GM13976 (cell line): ENCODE measurements at places on chromosomes 7 and 10.
A peak's percentile ranks its signal among the peaks of the same experiment; 100 is the strongest.

DNA sequence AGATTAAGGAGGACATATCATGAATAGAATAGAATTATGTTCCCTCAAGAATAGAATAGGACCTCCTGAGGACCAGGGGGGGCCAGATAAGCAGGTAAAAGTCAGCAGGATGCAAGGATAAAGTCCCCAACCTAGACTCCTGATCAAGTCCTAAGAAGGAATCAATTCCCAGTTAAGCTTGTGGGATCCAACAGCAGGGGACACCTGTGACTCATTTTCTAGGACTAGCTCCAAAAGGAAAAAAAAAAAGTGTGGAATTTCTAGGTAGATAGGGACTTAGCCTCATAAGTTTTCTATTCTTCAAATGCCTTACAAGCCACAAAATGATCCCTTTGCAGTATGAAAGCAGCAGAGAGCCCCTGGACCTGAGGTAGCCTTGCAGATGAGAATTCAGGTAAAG lies 336.2 kb downstream of the WDR11 start:
- no peak for DNase-seq

DNA sequence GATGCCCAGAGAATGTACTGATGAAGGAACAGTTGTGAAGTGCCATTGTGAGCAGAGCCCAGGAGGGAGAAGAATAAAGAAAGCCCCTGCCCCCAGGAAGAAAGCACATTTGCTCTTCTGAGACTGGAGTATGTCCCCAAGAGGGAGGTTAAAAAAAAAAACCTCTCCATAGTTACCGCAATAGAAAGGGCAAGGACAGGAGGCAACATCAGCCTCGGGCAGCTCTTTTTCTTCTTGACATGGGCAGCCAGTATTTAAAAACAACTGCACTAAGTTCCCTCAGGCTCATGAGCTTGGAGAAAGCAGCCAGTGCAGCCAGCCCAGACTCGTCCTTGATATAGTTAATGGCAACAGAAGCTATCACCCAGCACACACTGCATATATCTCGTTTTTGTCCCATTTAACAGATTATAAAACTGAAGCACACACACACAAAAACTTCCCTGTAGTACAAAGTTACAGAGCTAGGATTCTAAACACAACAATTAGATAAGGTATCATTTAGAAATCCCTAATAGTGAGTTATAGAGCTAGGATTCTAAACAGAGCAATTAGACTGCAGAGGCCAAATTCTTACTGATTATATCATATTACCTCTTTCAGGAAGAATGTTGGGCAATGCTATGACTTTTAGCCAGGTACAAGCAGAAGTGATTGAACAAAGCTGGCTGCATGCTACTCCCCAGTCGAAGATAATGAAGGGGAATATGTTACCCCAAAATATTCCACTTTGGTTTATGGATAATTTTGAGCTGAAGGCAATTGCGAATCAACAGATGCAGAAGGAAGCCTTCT lies 823.5 kb downstream of the GRID1 start:
- no peak for DNase-seq

GRCh38 chr7:18400275-18400674 lies 95.3 kb upstream of the HDAC9 start:
- DNase-seq = no peak

GRCh38 chr7:68629-69028 lies 123.7 kb upstream of the FAM20C start:
- DNase-seq = no peak

DNA sequence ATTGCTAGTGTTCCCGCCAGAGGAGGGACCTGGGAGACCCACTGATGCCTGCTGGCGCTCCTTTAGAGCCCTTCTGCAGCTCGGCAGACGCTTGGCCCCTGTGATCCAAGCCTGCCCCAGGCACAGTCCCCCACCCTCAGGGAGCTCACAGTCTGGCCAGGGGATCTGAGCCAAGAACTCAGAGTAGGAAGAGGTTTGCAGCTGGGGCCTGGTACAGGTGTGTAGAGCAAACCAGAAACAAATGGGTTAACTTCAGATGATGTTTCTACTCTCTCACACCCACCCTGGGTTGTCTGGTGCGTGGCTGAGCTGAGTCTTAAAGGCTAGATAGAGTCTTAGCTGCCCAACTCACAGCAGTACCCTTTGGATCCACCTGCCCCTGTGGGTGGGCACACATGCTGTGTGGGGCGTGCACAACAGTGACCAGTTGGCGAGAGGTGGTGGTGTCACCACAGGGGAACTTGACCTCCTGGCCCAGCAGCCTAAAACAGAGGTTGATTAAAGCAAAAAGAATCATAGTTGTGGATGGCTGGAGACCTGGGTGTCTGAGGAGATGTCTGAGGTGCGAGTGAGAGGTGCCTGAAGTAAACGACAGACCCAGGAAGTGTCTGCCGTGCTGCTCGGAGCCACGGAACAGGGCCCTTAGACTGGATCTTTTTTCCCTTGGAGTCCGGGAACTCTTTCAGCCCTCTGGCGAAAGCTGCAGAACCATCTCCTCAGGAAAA lies 31.2 kb upstream of the SRGN start:
- no peak for DNase-seq

GRCh38 chr10:12529976-12530375 lies 180.6 kb downstream of the CAMK1D start:
- no peak for DNase-seq

DNA sequence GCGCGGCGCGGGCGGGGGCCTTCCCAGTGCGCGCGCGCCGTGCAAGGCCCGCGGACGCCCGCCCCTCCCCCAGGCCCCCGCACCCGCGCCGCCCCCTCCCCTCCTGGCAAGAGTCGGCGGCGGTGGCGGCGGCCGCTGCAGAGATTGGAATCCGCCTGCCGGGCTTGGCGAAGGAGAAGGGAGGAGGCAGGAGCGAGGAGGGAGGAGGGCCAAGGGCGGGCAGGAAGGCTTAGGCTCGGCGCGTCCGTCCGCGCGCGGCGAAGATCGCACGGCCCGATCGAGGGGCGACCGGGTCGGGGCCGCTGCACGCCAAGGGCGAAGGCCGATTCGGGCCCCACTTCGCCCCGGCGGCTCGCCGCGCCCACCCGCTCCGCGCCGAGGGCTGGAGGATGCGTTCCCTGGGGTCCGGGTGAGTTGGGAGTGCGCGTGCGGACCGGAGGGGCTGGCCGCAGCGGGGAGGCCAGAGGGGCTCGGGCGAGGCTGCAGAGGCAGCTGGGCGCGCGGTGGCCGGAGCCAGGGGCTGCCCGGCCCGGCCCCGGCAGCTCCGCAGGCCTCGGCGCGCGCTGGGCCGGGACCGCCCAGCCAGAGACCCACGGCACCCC lies at the start of gene BMPR1A:
BMPR1A (plus strand) TSS at position 109 of the 602 bp plus-strand sequence. CDS start 119,400 bp downstream, outside the sequence.
- peak; percentile 39 for DNase-seq

- no peak for DNase-seq
Measured at GRCh38 chr7:128757203-128757602, 18.0 kb downstream of the CALU start.

GRCh38 chr7:121262969-121263368 lies 65.8 kb upstream of the WNT16 start:
- no peak for DNase-seq

DNA sequence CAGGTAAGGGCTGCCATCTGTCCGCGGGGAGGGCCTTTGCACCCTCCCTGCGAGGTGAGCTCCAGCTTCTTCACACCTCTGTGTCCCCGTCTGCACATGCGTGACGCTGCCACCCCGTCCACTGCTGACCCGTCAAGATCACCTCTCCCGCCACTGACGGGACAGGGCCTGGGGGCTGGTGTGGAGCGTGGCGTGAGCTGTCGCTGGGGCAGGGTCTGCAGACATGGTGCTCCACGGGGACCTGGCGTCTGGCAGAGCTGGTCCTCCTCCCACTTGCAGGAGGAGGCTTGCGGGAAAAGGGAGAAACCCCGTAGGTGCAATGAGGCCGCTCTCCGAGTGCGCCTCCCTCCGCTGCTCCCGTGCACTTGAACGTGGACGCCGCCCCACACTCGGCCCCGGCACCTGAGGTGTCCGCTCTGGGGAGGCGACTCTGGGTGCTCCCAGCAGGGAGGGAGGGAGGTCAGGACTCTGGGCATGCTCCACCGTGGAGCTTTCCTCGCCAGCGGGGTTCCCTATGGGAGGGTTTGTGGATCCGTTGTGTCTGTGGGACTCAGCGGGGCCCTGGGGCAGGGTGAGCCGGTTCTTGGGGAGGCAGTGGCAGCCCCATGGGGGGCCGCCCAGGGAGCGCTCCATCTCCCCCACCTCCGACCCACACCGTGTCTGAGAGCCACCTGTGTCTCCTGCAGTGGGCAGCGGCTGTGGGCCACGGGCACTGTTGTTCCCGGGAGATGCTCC lies 17.6 kb upstream of the DPYSL4 start:
- no peak for DNase-seq

- no peak for DNase-seq
Measured at GRCh38 chr10:73218431-73219191, 28.4 kb downstream of the DNAJC9 start.

DNA sequence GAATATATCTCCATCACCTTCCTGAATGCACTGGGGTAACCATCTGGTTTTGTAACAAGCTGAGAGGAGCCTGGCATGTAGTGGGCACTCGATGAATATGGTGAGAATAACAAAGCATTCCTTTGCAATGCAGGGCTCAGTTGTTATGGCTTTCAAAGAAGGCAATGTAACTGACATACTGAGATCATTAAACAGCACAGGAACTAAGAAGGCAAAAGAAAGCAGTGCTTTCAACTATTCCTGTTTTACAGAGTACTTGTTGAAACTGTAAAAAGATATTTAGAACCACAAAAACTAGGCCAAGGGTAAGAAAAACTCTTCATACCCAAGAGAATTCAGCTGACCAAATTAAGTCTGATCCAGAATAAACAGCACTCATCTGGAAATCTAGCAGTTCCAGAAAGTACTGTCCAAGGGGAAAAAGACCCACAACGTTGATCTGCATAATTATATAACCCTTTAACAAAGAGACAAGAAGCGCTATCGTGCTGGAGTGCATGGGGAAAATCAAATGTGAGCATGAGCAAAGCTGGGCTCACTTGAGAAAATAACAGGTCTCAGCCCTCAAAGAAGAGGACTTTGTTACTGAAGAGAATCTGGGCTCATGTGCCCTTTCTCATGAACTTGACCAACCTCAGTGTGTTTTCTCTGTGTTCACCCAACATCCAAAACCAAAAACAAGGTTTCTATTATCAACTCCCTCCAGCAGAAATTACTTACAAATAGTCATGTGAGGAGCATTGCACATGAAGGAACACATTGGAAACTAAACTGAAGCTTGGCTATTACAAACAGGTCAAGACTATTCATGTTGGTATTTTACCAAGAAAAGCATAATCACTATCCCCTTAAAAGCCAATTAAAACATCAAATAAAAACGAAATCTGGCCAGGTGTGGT lies 116.2 kb downstream of the AVL9 start:
- DNase-seq = no peak

DNA sequence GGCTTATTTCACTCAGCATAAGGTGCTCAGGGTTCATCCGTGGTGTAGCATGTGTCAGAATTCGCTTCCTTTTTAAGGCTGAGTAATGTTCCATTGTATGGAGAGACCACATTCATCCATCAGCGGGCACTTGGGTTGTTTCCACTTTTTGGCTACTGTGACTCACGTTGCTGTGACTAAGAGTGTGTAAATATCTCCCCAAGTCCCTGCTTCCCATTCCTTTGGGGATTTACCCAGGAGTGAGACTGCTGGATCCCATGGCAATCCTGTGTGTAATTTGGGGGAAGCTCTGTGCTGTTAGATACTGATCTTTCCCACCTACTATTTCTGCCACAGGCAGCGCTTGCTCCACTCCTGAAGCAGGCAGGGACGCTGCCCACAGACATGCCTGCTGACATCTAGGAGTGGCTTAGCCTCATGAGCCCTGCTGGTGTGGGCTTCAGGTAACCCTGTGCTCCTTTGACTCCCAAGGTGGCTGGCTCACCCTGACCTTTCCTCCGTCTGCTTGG lies 346.0 kb downstream of the FRMD4A start:
- DNase-seq = no peak

DNA sequence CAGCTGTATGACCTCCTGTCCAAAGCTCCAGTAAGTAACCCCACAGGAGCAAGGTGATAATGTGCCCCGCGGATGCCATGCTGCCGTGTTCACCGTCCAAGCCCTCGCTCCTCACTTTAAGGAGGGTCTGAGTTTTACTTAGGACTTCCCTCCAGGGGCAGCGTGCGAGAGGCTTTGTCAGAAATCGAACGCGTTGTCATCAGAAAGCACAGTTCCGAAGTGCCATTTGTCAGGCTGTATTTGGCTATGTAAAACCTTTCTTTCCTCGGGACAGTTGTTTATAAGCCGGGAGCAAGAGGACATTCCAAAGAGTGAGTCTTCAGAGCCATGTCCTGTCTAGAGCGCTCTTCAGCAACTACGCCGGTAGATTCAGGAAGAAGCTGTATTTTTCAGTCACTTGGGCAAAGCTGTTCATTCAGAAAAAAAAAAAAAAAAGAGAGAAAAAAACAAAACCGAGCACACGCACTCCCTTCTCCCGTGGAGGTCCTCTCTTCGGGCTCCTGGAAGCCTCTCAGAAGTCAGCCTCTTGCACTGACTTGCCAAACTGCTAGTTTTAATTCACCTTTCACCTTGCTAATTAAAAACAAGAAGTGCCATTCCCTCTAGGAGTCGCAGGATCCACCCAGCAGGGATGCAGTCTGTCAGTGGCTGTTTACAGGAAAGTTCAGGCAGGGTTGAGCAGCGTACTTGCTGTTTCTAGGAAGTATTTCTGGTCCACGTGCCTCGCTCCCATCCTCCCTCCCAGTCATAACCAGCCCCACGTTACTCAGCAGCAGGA lies at the start of gene SEMA3E:
SEMA3E (minus strand) TSS at position 676 of the 778 bp plus-strand sequence.
- DNase-seq = no peak

DNA sequence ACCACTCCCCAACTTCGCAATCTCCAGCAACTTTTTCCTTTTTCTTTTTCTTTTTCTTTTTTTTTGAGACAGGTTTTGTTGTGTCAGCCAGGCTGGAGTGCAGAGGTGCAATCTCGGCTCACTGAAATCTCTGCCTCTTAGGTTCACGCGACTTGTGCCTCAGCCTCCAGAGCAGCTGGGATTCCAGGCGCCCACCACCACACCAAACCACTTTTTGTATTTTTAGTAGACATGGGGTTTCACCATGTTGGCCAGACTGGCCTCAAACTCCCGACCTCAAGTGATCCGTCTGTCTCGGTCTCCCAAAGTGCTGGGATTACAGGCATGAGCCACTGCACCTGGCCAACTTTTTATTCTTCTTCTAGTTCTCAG lies 55.0 kb downstream of the KIAA1549 start:
- DNase-seq = no peak
